ENCODE measurements at places on chromosomes 7 and 10.

- no peak for DNase-seq
Measured at GRCh38 chr10:12629767-12630165, 280.4 kb downstream of the CAMK1D start.

- DNase-seq: no peak
Measured at GRCh38 chr10:132959559-132959961, 17.2 kb upstream of the CFAP46 start.

GRCh38 chr7:70237256-70237655, 639.0 kb downstream of the AUTS2 start:
- no peak for DNase-seq

DNA sequence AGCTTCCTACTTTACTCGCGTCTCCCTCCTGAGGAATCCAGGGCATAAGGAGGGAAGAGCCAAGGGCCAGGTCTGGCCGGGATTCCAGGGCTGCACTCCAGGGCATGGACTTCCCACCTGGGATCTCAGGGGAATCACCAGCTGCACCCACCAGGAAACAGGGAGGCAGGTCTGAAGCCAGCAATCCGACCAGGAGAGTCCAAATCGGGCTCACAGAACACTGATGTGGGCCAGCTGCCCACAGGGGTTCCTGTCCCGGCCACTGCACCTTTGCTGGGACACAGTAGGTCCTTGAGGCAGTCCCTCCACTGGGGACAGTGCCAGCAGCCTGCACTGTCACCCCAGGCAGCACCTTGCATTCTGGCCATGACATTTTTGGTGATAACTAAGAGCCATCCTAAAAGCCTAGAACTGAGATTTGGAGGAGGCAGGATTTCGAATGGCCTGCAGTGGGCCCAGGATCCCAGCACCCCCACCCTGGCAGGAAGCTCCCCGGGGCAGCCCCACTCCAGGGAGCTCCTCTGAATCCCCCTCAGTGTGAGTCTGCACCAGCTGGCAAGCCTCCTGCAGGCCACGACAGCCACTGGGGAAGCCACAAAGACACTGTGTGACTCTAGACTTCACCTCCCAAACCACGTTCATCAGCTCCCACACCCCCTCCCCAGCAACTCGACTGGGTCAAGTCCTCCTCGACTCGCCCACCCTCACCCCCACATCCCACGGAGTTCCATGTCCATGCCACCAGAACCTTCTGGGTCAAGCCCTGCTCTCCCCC, 71.5 kb upstream of the PPP2R2D start:
- DNase-seq: no peak
